Activated naive CD4-positive, alpha-beta T cell (primary cell): ENCODE measurements at places on chromosomes 7 and 10.

DNA sequence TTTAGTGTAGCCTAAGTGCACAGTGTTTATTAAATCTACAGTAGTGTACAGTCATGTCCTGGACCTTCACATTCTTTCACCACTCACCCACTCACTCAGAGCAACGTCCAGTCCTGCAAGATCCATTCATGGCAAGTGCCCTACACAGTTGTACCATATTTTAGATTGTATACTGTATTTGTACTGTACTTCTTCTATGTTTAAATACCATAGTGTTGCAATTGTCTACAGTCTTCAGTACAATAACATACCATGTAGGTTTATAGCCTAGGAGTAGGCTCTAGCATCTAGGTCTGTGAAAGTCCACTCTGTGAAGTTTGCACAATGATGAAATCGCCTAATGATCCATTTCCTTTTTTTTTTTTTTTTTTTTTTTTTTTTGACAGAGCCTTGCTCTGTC lies 12.0 kb downstream of the EEPD1 start:
- DNase-seq = no peak

DNA sequence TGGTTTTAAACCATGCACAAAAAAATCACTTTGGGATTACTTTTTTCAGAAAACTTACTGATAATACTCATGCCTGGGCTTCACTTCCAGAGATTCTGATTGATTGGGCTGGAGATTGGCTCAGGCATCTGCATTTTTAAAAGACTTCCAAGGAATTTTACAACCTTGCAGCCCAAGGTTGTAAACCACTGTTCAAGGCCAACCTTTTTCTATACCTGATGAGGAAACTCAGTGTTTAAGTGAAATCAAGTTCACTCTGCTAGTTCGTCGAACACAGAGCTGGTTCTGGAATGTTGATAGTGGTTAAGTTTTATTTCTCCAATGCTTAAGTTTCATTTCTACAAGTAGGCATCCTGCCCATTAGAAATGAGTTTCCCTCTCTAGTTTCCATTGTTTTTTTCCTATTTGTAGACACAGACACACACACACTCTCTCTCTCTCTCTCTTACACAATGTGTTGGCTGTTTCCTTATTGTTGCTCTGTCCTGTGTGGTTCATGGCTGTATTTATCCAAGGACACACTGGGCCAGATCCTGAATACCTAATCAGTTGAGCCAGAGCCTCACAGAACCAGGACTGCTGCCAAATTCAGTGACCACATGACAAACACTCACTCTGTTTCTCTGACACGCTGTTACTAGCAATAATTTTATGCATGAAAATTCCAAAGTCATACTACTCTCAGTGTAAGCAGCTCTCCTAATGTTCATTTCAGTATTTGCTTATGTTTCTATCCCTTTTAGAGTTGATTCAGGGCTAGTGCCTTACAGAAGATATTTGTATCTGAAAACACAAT lies 3.7 kb upstream of the IFIT1B start:
- DNase-seq = no peak

GRCh38 chr7:115127399-115128021 lies 205.6 kb downstream of the MDFIC start:
- no peak for DNase-seq

DNA sequence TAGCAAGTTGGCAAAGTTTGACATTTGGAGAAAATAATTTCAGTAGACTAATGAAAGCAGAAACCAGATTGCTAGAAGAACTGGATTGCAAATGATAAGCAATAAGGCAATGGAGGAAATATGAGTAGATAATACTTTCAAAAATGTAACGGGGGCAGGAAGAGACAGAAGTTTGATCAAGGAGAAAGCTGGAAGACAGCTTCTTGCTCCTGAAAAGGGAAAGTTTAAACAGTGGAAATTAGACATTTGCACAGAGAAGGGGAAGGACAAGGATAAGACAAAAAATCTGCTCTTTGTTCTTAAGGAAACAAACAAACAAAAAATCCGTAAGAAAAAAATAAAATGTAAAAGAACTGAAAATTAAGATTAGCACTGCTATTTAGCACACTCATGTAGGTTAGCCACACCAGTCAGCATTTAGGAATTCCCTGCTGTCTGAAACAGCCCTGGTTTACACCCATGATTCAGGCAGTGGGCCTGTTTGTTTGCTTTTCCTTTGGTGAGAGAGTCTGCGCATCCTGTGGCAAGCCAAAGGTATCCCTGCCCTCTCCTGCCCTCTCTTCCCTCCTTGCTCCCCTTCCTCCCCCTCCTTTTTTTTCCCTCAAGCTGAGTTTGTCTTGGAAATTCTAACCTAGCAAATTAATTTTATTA lies 104.3 kb upstream of the CAV2 start:
- DNase-seq = no peak
